T-cell (primary cell): ENCODE measurements at places on chromosomes 7 and 10. TPM values are rescaled to one million over a fixed set of nuclear protein-coding genes. Genes with fewer than 3 reads are reported as not detected.

DNA sequence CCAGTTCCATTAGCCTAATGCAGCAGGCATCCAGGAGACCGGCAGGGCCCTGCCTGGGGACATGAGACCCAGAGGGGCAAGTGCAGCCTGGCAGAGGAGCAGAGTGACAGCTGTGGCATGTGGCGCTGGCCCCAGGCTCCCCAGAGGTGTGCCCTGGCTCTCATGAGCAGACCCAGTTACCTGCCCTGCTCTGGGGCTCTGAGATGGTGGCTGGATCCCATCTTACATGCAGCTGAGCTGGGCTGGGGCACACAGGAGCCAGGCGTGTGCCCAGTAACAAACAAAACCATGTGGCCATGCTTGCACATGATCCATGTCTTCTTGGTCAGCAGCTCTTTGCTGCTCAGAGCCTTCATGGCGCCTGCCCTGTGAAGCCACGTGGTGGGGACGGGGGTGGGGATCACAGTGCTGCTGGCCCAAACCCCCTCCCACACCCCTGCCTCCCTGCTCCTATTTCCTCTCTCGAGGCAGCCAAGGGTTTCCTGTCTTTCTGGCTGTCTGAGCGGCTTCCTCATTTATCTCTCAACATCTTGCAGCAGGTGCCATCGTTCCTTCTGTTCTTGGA lies 40.3 kb upstream of the GTF2I start:
- no peaks in the 10 kb centered on the region for H3K36me3 ChIP-seq
- peaks cover 23% of the 10 kb centered on the region for H3K4me1 ChIP-seq
- peak; percentile 7 for DNase-seq

DNA sequence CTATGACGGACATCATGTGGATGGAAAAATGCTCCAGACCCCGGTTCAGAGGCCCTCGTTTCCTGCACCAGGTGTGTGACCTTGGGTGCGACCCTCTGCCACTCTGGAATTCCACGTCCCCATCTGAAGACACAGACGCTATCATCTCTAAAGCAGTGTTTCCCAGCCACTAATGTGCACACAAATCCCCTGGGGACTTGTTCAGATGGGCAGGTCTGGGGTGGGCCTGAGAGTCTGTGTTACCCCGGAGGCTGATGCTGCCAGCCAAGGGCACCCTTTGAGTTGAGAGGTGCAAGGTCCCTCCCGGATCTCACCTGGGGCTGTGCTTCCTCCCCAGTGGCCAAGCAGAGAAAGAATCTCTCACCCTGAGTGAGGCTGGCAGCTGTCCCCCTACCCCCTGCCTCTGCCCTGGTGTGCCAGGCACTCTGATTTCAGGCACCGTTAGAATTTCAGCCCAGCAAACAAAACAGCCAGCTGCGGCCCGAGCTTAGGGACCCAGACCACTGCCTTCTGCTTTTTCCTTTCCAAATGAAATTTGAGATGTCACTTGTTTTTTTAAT lies 90.0 kb downstream of the SLIT1 start:
- no peak overlapping the region for H3K4me3 ChIP-seq
- no peaks in the 10 kb centered on the region for H3K4me1 ChIP-seq
- DNase-seq = no peak
- no peaks in the 10 kb centered on the region for H3K36me3 ChIP-seq
- H3K27me3 ChIP-seq = peaks cover 29% of the 10 kb centered on the region

- DNase-seq = no peak
- H3K27me3 ChIP-seq = no peaks in the 10 kb centered on the region
- H3K27ac ChIP-seq = no peak overlapping the region
- H3K36me3 ChIP-seq = no peaks in the 10 kb centered on the region
- no peak overlapping the region for H3K4me3 ChIP-seq
Measured at GRCh38 chr10:114732931-114733330, 74.9 kb upstream of the ABLIM1 start.

DNA sequence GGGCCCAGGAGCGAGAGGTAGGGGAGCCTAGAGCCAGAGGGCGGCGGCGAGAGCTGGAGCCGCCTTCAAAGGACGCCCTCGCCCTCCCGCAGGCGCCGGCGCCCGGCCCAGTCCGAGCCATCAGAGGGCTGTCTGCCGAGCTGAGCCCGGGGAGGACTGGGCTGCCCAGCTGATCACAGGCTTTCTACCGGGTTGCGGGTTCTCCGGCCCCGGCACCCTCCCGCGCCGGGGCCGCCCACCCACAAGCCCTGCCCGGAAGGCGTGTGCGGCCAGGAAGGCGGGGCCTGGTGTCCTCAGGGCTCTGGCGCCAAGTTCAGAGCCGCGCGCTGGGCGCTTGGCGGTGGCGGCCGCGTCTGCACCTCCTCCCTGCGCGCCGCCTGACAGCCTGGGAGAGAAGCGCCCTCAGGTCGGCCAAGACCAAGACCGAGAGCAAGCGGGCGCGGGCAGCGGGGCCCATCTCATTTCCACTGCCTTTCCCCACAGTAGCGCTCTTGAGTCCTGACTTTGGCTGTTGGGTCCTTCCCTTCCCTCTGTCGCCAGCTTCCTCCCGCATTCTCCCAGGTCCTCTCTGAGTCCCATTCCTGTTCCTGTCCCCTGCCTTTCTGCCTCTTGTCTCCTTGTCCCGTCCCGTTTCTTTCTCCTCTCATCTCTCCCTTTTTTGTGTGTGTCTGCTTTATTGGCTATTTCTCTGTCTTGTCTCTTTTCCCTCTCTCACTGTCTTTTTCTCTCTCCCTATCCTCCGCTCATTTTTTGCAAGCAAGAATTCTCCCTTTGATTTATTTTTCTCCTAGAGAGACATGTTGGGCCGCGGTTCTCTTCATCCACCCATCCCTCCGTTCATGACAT lies 60.6 kb upstream of the MSMB start:
- H3K27me3 ChIP-seq = no peaks in the 10 kb centered on the region
- H3K4me3 ChIP-seq = peak overlapping the region; percentile 55
- no peak overlapping the region for H3K27ac ChIP-seq
- H3K36me3 ChIP-seq = no peaks in the 10 kb centered on the region
- peaks cover 2% of the 10 kb centered on the region for H3K4me1 ChIP-seq

- H3K27ac ChIP-seq = no peak overlapping the region
- peaks cover 3% of the 10 kb centered on the region for H3K36me3 ChIP-seq
- no peaks in the 10 kb centered on the region for H3K27me3 ChIP-seq
- no peak overlapping the region for H3K4me3 ChIP-seq
Measured at GRCh38 chr10:73446926-73447325, 13.6 kb upstream of the MSS51 start.

GRCh38 chr7:107659666-107660065 lies 962 bp upstream of the SLC26A4 start:
- no peaks in the 10 kb centered on the region for H3K4me1 ChIP-seq
- peaks cover 36% of the 10 kb centered on the region for H3K27me3 ChIP-seq
- H3K36me3 ChIP-seq = no peaks in the 10 kb centered on the region
- no peak for DNase-seq
- no peak overlapping the region for H3K27ac ChIP-seq

The NUTM2A gene
- 2.5 TPM for total RNA-seq
